Stimulated activated naive B cell treated with anti-CD40 and anti-IgM and Interleukin-4, amounts not matched to agents 10 μg/mL and 1 μg/mL and 100 μg/mL, for 72 hours (primary cell): ENCODE measurements at places on chromosomes 3 and 15.

DNA sequence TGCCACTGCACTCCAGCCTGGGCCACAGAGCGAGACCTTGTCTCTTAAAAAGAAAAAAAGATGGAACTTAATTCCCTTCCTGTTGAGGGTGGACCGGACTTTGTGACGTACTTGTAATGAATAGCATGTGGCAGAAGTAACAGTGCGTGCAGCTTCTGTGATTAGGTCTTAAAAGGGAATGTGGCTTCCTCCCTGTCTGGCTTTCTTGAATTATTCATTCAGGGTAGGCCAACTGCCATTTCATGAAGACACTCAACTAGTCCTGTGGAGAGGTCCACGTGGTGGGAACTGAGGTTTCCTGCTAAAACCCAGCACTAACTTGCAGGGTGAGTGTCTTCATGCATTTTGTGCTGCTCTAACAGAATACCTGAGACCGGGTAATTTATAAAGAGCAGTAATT, 98.9 kb upstream of the PIAS1 start:
- no peak for DNase-seq

DNA sequence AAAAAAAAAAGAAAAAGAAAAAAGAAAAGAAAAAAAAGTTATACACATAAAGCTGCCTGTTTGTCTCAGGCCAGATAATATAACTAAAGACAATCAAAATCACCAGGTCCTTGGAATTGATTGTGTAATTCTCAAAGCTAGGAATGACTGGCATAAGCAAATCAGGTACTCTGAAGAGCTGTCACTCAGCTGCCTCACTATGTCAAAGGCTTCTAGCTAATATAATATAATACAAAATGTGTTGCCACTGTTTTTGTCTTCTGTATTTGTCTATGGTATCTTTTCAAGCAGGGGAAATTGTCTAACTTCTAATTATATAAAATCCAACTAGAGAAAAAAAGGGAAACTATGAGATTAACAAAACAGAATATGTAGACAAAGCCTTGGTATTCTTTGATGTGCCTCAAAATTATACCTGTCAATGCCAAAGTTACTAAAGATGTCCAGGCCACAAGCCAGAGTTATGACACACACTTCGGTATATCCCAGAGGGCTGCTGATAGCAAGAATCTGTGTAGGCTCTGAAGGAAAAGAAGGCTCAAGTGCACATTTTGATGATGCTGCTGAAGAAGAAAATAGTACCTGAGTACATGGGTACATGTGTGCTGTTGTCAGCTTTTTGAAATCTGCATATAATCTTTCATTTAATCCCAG, 37.0 kb upstream of the NR2E3 start:
- no peak for DNase-seq

GRCh38 chr3:146227486-146227885, 23.4 kb downstream of the PLSCR4 start:
- DNase-seq: no peak

DNA sequence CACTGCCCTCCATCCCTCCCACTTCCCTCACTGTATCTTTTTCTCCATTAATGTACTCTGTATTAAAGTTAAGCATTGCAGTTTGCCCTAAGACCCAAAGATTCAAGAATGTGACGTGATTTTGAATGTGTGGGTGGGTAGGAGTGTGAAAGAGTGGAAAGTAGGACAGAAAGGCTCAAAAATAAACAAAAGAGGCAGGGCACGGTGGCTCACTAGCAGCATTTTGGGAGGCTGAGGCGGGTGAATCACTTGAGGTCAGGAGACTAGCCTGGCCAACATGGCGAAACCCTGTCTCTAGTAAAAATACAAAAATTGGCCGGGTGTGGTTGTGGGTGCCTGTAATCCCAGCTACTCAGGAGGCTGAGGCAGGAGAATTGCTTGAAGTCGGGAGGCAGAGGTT, 18.4 kb downstream of the TFRC start:
- no peak for DNase-seq

GRCh38 chr3:190009614-190010013, 111.1 kb downstream of the P3H2 start:
- no peak for DNase-seq

GRCh38 chr3:101758224-101758623, 20.8 kb upstream of the NXPE3 start:
- no peak for DNase-seq

- no peak for DNase-seq
Observed at GRCh38 chr3:64696896-64697295, 9.1 kb upstream of the ADAMTS9 start.
